Activated T-cell treated with anti-CD3 and anti-CD28 coated beads, Interleukin-2, amount 50 U/mL, for 48 hours (primary cell): ENCODE measurements at places on chromosomes 5 and 9.

GRCh38 chr5:1919209-1919566 lies 36.5 kb upstream of the IRX4 start:
- no peak for DNase-seq

- no peak for DNase-seq
Observed at GRCh38 chr5:119287547-119288111, 68.2 kb upstream of the TNFAIP8 start.

DNA sequence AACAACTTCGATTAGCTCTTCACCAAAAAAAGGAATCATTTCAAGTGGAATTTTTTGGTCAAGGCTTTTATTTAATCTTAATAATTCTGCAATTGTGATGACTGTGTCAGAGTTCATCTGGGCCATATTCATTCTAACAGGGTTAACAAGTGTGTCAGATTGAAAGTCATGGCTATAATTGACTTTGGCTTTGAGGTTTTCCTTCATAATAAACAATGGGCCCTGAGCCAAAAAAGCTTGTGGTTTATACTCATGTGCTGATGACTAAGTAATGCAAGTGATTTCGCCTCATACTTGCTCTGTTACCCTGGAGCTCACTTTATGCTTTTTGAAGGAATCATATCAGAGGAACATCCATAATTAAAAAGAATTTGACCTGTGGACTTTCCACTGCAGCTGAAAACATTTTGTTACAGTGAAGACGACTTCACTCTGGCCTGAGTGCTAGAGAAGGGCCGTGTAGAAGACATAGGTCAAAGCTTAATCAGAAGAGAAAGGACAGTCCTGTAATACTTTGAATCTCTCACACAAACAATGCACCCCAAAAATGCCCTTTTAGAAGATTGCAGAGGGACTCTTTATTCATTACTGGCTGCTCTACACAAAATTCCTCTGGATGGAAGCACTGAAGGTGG lies 101.7 kb downstream of the GDNF start:
- no peak for DNase-seq

DNA sequence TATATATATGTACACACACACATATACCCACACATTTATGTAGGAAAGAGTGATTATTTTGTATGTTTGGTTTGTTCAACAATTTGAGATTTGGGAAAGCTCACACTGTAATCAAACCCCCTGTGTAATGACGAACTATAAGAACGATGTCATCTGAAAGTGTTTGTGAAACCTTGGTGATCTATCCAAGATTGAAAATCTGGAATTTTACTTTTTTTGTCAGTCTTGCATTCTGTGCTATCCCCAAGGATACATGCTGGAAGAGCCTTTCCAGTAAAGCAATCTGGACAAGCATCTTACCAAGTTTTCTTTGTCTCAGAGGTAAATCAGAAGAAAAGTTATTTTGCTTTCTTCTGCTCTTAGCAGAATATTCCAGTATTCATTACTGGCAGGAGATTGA lies 23.3 kb downstream of the SGCD start:
- no peak for DNase-seq

DNA sequence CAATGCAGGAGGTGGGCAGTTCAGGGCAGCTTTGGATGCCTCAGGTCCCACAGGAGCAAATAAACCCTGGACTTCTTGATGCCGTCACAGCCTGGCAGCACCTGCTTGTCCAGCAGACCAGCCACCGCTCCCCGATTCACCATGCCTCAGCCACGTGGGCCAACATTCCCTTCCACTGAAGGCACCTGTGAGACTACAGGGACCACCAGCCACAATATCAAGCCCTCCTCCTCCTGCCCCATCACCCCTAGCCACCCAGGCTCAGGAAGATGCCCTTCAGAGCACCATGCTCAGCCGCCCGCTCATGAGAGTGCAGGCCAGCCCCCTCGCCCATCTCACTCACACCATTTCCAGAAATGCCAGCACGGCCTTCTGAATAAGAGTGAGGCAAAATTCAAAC lies 234.7 kb downstream of the SYK start:
- DNase-seq, result no peak

GRCh38 chr5:168746893-168747640 lies 167.9 kb upstream of the PANK3 start:
- peak; percentile 34 for DNase-seq

- DNase-seq, result no peak
Observed at GRCh38 chr9:93613791-93614190, 37.4 kb downstream of the PHF2 start.

DNA sequence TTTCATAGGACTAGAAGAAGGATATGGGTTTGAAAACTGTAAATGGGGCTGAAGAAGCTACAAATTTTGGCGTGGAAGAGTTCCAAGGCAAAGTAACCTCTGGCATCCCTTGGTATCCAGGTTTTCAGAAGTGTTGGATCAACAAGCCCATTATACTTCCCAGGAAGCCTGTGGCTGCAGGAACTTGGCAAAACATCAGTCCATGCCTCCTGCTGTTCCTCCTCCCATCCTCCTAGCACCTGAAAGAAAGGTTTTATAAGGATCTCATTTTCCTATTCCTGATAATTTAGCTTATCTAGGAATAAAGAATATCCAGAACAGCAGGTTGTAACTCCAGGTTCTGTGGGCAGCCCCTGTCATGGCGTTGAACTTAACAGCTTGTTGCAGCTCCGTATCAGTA lies 72.5 kb upstream of the LPAR1 start:
- no peak for DNase-seq

- no peak for DNase-seq
Observed at GRCh38 chr9:14741369-14741768, 18.8 kb upstream of the CER1 start.

DNA sequence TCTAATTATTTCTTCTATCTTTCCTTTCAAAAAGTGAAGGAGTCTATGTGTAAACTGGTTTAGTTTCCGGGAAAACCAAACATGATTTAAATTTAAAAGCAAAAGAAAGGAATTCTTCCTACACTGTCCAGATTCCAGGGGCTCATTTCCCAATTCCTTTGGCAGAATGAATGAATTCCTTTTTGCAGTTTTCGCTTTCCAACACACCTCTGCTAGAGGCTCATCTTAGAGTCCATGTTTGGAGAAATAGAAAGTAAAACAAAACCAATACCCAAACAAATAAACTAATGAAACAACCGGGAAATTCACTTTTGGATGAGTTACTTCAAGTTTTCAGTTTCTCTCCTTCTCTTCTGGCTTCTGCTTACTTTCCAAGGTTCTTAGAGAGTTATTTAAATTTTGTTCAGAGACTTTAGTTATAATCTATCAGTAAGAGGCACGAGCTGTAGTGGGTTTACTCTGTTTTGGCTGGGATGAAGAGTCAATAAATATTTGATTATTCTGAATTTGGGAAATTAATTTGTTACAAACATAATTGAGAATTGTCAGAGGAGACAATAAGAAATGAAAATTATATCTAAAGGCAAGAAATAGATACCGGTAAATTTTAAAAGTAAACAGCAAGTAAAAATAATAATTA lies 365.0 kb upstream of the CDH9 start:
- DNase-seq, result no peak

GRCh38 chr5:65412842-65413241 lies 68.9 kb downstream of the ADAMTS6 start:
- DNase-seq, result no peak

DNA sequence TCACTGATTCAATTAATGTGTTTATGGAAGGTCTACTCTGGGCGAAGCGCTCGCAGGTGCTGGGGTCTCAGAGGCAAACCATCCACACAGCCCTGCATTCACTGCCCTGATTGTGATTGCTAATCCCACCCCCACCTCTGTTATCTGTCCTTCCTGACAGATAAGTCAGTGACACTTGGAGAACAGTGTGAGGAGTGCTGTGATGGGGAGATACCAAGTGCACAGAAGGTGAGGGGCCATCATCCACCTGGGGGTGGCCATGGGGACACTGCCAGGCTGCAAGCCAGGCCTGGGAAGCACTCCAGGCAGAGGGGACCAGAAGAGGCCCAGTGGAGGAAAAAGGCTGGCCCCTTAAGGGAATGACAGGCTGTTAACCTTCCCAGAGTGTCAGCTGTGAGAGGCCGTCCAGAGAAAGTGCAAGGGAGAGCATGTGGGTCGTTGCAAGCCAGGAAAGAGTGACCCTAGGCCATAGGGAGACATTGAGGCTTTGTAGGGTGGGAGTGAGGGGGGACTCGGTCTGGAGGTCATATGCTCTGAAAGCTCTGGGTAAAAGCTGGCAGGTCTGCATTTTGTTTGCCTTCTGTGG lies 18.0 kb downstream of the IL9 start:
- DNase-seq, result no peak

DNA sequence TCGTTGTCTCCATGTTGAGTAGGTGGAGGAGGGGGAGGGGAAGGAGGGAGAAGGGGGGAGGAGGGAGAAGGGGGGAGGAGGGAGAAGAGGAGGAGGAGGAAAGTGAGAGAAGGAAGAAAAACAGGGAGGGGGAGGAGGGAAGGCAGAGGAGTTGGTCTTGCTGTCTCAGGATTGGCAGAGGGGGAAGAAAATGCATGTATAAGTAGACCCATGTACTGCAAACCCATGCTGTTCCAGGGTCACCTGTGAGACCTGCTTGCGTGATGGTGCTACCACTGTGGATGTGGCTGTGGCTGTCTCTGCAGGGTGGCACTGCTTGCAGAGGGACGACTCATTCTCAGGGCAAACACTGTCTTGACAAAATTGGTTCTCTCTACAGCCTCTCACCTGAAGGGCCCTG lies 76.3 kb downstream of the PTCH1 start:
- peak; percentile 7 for DNase-seq

GRCh38 chr5:94245608-94246007 lies 372.8 kb downstream of the KIAA0825 start:
- DNase-seq, result no peak

DNA sequence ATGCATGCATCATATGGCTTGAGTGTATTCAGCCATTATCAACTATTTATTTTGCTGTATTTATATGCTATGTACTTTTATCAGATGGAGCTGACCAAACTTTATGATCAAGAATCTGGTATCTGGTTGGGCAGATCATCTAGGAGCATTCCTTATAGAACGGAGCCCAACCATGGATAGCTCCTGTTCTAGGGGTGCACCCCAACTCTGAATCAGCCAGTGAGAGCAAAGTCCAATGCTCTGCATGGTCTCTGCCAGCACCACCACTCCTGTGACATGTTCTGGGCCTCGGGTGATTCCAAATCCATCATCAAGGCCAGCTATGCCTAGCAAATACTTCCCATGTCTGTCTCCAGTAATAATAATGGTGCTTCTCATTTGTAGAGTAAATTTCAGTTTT lies 517.5 kb downstream of the AGTPBP1 start:
- no peak for DNase-seq

DNA sequence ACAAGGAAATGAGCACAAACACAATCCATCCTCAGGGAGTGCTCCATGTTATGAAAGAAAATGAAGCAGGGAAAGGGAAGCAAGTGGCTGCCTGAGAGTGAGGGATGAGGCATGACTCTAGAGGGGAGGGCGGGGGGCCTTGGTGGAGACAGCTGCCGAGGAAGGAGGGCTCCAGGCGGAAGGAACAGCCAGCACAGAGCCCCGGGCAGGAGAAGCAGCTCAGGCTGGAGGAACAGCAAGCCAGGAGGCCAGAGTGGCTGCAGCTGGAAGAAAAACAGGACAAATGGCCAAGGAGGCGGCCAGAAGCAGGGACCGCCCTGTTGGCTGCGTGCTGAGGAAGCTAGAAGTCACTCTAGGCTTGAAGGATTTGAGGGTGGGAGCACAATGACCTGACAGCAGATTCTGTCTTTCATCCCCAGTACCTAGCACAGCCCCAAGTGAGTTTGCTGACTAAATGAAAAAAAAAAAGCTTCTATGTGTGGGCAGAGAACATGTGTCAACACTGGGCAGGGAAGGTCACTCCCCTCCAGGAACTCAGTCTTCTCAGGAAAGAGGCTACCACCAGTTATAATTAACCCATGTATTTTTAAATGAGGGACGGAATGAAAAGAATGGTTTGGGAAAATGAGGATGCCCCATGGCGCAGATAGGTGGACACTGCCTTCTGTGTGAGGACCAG lies 142.8 kb downstream of the DCP2 start:
- DNase-seq, result no peak

- DNase-seq, result no peak
Observed at GRCh38 chr9:106945727-106946660, 83.0 kb downstream of the ZNF462 start.

- DNase-seq, result no peak
Observed at GRCh38 chr5:108523360-108523759, 141.5 kb upstream of the FBXL17 start.

- DNase-seq, result peak; percentile 33
Observed at GRCh38 chr9:126860757-126861466, 473 bp downstream of the ZBTB34 start.

- no peak for DNase-seq
Observed at GRCh38 chr5:15502208-15502607, 2.2 kb downstream of the FBXL7 start.

DNA sequence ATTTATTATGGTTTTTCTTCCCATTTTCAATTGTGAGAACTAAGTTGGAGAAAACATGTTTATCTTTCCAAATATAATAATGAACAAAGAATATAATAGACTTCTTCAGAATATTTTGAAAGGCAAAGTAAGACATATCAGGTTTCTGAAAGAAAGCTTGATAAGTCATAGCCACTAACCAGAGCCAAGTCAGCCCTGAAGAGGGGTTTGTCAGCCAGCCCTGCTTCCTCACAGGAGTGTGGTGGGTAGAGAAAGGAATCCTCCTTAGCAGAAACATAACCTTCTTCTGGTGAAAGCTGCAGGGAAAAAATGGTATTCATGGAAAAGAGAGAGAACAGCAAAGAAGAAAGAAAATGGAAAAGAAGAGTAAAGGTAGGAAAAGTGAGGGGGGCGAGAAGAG lies 93.4 kb downstream of the MPDZ start:
- DNase-seq, result no peak

DNA sequence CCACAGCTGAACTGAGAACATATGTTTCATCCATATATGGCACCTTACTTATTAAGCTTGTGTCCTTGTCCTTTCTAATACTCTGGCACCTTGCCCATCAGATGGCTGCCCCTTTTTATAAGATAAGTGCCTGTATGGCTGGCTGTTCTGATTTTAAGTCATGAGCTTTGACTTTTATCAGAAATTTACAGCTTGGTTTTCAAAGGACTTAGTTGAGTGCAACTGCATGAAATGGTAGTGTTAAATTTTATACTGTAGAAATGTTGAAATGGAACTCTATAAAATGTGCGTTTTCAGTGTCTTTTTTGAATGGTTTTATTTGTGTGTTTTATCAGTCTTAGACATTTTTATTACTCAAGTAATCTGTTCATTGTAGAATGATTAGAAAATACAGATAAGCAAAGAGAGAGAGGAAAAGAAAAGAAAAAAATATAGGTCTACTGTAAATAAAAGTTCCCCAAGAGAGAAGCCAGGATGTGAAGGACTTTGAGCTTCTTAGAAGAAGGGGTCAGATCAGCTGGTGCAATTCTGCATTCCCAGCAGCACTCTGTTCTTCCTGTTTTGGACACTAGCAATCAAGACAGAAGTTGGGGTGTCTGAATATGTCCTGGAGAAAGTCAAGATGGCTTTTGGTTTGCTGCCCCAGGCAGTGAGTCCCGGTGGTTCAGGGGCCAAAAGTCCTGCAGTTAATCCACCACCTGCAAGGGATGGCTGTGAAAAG lies 38.9 kb downstream of the ARHGAP26 start:
- no peak for DNase-seq

DNA sequence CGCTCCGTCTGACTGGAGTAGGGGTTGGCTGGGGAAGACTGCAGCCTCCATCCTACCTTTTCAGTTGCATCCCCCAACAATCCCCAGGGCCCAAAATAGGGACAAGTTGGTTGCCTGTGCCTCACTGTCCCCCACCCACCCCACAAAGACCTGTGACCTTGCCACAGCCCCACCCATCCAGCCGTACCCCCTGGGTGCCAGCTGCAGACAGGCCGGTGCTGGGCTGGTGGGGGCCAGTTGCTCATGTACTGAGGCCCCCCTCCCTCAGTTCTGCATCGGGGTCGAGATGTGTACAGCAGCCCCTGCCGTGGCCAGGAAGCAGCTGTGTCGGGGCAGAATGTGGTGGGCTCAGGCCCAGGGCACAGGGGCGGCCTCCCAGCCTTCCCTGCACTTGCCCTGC lies 374 bp downstream of the LCNL1 start:
- DNase-seq, result no peak
